ENCODE measurements at places on chromosomes 6 and 20.

- no peak for DNase-seq
These were observed 67.3 kb downstream of the ATP9A start for GRCh38 chr20:51700809-51701285.

- DNase-seq, result no peak
These were observed 255.6 kb downstream of the ERMARD start for GRCh38 chr6:170006900-170007467.

GRCh38 chr6:105433723-105434122 lies 30.8 kb upstream of the PREP start:
- no peak for DNase-seq

- DNase-seq, result no peak
These were observed 564.2 kb downstream of the TFAP2B start for GRCh38 chr6:51382847-51383246.

- DNase-seq, result peak; percentile 13
These were observed 31.0 kb downstream of the TIAM2 start for GRCh38 chr6:155026022-155026705.
